ENCODE measurements at places on chromosomes 12 and 14.

GRCh38 chr14:105069871-105070759 lies 4.9 kb upstream of the GPR132 start:
- DNase-seq: no peak

- no peak for DNase-seq
These were observed 71.6 kb downstream of the SPRING1 start for GRCh38 chr12:116666305-116666673.

DNA sequence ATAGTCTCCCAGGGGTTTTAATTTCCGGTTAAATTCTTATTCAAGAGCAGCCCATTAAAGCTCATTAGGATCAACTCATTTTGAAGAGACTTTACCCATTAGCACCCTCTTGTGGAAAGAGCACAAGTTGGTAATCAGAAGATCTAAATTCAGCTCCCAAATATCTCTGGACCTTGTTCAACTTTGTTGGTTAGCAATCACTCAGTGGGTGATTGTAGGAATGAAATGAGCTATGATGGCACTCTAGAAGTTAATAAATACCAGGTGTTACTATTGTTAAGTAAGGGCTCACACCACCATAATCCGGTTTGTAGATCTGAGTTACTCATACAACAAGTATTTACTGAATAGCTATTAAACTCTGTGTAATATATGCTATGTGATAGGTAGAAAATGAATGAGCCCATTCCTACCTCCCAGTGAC lies 42.9 kb downstream of the TRIP11 start:
- DNase-seq: peak; percentile 60

- no peak for DNase-seq
These were observed 195.0 kb downstream of the TTC7B start for GRCh38 chr14:90621201-90621600.

GRCh38 chr12:6215120-6215807 lies 15.1 kb downstream of the CD9 start:
- DNase-seq: peak; percentile 57

GRCh38 chr12:4272424-4273272 lies 914 bp upstream of the CCND2 start:
- DNase-seq: no peak

DNA sequence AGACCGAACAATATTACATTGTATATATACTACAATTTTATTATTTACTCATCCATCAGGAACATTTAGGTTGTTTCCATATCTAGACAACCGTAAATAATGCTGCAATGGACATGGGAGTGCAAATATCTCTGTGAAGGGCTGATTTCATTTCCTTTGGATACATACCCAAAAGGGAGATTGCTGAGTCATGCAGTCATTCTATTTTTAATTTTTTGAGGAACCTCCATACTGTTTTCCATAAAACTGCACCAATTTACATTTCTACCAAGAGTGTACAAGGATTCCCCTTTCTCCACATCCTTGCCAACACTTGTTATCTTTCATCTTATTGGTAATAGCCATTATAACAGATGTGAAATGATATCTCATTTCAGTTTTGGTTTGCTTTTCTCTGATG lies 84.7 kb downstream of the SLC41A2 start:
- no peak for DNase-seq

- DNase-seq: no peak
These were observed 29.0 kb upstream of the MSI1 start for GRCh38 chr12:120397824-120398540.

DNA sequence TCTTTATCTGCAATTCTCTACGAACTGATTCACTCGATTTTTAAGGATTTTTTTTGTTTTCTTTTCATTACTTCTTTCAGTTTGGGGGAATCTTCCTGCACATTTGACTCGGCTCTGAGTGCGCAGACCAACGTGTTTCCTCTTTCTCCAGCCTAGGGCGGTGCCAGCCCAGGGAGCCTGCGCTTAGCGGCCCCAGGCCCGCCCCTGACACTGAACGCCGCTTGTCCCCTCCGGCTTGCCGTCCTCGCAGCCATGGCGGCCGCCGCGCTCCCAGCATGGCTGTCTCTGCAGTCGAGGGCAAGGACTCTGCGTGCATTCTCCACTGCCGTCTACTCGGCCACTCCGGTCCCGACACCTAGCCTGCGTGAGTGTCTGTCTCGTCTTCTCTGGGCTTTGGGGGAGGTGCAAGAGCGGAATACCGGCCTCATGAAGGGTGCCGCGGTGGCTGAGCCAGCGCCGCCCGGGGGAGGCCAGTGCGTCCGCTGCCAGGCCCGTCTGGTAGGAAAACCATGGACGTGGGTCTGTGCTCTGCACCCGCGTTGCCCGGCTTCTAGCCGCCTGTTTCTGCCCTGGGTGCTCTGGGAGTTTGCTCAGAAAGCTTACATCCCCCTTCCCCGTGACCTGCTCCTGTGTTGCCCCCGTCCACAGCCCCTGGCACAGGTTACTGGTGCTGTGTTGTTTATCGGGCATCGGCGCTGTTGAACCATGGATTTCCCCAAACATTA lies at the start of gene MRPS35:
TSS of gene MRPS35 (plus strand) at position 241 of the 725 bp plus-strand sequence. CDS start at position 253, 12 bp downstream.
- peak; percentile 72 for DNase-seq

DNA sequence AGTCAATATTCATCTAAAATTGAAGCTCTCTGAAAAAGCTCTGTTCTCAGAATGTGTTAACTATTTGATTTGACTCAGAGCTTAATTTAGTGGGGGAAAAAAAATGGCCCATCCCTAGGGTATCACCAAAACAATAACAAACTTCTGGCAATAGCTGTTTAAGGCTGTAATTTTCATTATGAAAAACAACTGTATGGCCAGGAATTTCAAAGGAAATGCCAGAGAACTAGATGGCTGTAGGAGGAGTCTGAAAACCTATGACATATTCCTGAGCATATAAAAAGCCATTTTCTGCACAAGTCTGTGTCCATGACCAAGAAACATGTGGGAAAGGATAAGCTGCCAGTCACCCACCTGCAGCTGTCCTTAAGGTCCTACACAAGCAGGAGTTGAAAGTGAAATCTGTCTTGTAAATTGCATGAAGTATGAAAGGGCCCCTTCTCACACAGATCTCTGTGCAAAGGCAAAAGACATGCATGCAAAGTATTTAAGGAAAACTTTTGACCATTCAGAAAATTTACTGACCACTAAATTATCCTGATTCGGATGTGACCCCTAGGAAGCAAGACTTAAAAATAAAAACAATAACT lies 299.1 kb downstream of the BTG1 start:
- DNase-seq: no peak

GRCh38 chr12:51921017-51921725 lies 13.9 kb downstream of the ACVRL1 start:
- no peak for DNase-seq

- DNase-seq: no peak
These were observed 234.8 kb downstream of the ALG10 start for GRCh38 chr12:34257093-34257492.

- DNase-seq: no peak
These were observed 277.6 kb downstream of the DPF3 start for GRCh38 chr14:72616294-72616693.

- DNase-seq: no peak
These were observed 27.6 kb upstream of the FOXN3 start for GRCh38 chr14:89444516-89445125.

GRCh38 chr12:113302886-113303640 lies 31.8 kb downstream of the SLC8B1 start:
- no peak for DNase-seq

DNA sequence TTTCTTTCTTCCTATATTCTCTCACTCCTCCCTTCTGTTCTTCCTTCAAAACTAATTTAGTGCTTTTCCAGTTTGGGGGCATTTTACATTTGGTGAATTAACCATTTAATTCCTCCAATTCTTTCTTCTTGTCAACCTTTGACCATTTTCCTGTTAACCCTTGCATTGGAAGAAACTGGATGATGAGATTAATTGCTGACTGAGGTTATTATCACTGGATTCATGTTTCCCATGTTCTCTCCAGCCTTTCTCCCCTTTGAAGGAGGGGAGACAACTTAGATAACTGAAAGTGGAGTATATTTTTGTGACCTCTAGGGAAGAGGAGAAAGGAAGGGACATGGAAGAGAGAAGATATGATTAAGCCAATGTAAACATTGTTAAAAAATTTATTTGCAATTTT lies 70.5 kb downstream of the SLCO1A2 start:
- DNase-seq: no peak

DNA sequence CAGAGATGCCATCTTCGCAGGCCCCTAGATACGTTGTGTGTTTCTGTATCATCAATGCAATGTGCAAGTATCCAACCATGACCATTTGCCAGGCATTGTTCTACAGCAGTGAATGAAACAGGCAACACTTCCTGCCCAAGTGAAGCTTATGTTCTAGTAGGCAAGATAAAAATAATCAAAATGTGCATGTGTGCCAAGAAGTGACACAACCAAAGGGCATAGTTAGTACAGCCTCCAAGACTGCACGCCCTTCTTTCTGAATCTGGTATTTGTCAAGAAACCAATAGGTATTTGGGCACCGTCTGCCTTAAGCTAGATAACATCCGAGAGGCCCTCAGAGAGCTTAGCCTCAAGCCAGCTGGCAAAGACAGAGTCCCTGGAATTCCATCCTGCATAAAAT lies 152.0 kb downstream of the TMEM132C start:
- DNase-seq: no peak

DNA sequence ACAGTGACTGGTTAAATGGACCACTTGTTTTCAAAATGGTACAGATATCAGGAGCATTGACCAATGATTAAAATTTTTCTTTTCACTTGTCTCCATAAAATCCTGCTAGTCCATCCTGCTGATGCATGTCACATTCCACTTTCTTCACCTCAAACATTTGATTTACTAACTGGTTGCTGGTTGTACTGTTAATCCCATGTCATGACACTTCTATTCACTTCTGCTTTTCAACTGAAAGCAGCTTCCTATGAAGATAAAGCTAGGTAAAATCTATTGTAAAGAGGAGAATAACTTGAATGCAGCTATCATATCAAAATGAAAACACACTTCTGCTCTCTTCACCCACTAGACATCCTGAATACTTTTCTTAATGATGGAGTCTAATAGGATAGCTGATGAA lies 149.6 kb upstream of the OTX2 start:
- no peak for DNase-seq

DNA sequence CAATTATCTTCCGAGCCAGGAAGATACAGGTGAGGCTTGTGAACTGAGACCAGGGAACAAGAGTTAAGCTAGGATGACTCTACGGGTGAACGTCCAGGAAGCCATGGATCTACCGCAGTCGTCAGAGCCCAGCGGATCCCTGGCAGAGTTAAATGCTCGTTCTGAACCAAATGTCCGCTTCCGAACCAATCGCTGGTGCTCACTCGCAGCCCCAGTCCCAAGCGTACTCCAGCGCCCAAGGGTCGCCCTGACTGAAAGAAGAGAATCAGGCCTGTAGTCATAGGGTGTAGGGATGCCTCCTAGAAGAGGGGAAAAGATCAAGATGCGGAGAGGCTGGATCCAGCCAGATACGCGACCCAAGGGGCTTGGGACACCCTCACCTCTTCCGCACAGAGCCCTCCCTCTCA lies 283 bp downstream of the VIPAS39 start:
- DNase-seq: no peak

DNA sequence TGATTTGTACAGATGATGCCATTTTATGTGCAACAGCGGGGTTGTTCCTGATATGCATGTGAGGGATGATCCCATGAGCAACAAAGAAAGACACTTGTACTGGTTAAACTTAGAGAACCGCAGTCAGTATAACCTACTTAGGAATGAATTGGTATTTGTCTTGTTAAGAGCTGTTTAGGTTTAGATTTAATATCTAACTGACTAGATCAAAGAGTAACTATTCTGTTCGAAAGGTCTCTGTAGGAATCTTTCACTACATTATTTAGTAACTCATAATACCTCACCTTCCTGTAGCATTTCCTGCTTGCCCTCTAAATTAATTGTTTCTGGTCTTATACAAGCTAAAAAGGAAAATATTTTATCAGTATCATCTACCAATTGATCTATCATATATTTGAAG lies 350.4 kb downstream of the TRHDE start:
- no peak for DNase-seq

GRCh38 chr12:118982302-118982701 lies 961 bp downstream of the SRRM4 start:
- DNase-seq: no peak

- peak; percentile 100 for DNase-seq
These were observed 43.5 kb downstream of the B4GALNT3 start for GRCh38 chr12:503111-503761.

DNA sequence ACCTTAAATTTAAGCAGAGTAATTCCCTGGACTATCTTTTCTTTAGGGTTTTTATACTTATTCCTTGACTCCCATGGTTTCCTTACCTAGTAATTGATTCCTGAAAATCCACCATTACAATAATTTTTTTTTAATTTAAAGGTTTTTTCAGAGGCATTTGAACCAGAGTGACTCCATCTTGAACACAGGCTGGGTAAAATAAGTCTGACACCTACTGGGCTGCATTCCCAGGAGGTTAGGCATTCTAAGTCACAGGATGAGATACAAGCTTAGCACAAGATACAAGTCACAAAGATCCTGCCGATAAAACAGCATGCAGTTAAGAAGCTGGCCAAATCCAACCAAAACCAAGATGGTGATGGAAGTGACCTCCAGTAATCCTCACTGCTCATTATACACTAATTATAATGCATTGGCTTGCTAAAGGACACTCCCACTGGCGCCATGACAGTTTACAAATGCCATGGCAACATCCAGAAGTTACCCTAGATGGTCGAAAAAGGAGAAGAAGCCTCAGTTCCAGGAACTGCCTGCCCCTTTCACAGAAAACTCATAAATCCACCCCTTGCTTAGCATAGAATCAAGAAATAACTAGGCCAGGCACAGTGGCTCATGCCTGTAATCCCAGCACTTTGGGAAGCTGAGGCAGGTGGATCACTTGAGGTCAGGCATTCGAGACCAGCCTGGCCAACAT lies 53.6 kb downstream of the SLC25A21 start:
- DNase-seq: no peak

DNA sequence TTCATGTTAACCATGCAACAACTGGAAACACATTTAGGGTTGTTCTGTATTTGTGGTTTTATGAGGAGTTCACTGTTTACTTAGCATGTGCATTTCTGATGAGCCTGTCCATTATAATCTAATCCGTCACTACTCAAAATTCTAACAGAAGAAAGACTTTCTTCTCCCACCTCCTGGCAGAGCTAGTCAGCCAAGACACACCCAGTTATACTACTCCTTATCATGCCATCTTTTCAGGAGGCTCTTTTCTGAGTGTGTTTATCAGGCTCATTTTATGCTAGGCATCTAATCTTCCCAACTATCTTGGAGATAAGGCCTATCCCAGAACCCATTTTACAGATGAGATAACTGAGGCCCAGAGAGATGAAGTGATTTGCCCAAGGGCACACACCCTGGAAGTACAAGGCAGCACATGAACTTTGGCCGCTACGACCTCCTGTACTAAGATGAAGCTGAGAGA lies 10.4 kb upstream of the MED13L start:
- peak; percentile 53 for DNase-seq

- no peak for DNase-seq
These were observed 54.0 kb upstream of the BBS10 start for GRCh38 chr12:76402259-76402658.

GRCh38 chr14:52063052-52063462 lies 5.8 kb downstream of the NID2 start:
- DNase-seq: no peak

DNA sequence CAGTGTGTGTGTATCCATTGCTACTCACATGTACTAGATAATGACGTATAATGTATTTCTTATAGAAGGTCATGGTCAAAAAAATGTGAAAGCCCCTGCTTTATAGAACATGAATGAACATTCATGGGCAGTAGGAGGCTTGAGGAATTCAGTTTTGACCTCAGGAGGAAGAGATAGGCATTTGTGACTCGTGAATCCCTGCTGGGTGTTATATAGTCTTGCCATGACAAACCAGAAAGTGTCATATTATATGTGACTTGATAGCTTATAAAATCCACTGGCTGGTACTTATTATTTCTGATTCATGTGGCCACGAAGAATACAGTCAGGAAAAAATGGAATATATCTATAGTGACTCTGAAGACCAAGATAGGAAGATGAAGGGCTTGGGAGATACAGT lies 287.6 kb downstream of the CEP128 start:
- no peak for DNase-seq

Measured in PC-9 (cell line).